ENCODE measurements at places on chromosomes 2 and 18.

- no peak for DNase-seq
These were observed 172.2 kb downstream of the LDLRAD4 start for GRCh38 chr18:13390711-13391110.

GRCh38 chr2:59250307-59250677 lies 1009.2 kb upstream of the FANCL start:
- no peak for DNase-seq

DNA sequence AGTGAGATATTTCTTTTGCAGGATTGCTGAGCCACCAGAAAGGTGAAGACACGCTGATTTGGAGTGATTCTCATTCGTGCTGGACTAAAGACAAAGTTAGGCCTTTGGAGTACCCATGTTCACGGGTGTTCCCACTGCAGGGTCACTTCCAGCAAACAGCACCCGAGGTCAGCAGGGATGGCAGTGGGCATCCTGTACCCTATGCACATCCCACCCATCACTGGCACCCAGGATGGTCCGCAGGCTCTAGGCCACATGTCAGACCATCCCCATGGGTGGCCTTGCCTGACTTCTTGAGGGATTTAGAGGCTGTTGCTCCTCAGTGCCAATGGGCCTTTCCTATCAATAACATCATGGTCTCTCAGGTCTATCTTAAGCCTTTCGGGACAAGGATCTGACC lies 39.3 kb upstream of the TMEM17 start:
- DNase-seq = no peak

- DNase-seq = no peak
These were observed 89.9 kb downstream of the PTPRM start for GRCh38 chr18:7657050-7657449.

DNA sequence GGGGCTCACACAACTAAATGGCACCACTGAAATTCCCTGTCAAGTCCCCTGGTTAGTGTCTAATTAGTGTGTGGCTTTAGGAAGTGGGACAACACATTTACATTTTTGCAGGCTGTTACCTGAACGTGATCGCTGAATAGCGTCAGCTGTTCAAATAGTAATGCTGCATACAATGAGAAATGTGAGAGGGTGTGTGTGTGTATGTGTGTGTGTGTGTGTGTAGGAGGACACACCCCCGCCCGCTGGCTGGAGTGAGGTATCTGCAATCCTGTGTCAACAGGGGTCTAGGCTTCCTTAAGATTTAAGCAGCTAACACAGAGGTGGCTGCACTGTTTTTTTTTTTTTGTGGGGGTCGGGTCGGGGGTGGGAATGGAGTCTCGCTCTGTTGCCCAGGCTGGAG lies 4.8 kb upstream of the LYPD6B start:
- no peak for DNase-seq

DNA sequence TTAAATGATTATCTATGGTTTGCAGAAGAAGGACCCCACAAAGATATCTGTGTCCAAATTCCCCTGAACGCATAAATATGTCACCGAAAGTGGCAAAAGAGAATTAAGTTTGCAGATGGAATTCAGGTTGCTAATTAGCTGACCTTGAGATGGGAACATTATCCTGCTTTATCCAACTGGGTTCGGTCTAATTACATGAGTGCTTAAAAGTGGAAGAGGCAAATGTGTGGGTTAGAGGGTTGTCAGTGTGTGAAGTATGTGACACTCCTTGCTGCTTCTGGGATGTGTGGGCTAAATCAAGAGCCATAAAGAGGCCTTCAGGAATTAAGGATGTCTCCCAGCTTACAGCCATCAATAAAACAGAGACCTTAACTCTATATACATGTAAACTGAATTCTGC lies 53.5 kb downstream of the CDH19 start:
- no peak for DNase-seq

GRCh38 chr2:208783184-208783583 lies 376.6 kb downstream of the PTH2R start:
- DNase-seq = no peak

GRCh38 chr2:186848873-186849578 lies at the start of gene ZSWIM2:
ZSWIM2 (minus strand) TSS chr2:186849170; CDS start chr2:186849130, 40 bp downstream.
- DNase-seq = no peak

DNA sequence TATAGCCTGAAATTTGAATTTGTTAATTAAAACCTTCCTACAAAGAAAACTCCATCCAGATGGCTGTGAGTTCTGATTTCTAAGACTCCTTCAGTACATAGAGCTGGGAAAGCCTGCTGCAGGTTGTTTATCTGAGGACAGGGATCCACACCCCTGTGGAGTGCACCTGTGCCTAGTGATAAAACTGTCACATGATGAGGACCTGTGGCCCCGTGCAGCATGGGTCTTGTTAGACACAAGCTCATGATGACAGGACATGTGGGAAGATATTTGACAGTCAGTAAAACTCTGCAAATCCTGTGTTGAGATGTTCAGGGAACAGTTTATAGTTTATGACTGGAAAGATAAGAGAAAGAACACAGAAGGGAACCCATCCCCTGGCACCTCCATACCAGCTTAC lies 133.2 kb upstream of the TMEM18 start:
- no peak for DNase-seq

DNA sequence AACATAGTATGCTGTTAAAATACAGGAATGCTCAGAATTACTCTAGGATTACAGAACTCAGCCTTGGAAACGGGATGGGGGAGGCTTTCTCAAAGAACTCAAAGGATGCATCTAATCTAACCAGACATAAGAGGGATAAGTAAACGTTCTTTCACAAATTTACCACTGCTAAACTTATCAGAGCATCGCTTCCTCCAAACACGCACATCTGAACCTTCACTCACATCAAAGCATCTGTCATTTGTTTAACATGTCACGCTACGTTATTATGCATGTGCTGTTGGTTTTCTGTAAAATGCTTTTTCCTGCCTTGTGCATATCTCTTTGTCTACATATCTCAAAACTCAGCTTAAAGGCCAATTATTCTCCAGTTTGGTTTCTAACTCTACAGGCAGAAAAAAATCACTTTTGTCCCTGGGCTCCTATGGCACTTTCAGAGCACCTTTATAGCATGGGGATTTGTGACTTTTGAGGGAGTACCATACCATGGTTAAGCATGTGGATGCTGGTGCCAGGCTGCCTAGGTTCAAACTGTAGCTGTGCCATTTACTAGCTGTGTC lies 106.7 kb upstream of the FSHR start:
- no peak for DNase-seq

DNA sequence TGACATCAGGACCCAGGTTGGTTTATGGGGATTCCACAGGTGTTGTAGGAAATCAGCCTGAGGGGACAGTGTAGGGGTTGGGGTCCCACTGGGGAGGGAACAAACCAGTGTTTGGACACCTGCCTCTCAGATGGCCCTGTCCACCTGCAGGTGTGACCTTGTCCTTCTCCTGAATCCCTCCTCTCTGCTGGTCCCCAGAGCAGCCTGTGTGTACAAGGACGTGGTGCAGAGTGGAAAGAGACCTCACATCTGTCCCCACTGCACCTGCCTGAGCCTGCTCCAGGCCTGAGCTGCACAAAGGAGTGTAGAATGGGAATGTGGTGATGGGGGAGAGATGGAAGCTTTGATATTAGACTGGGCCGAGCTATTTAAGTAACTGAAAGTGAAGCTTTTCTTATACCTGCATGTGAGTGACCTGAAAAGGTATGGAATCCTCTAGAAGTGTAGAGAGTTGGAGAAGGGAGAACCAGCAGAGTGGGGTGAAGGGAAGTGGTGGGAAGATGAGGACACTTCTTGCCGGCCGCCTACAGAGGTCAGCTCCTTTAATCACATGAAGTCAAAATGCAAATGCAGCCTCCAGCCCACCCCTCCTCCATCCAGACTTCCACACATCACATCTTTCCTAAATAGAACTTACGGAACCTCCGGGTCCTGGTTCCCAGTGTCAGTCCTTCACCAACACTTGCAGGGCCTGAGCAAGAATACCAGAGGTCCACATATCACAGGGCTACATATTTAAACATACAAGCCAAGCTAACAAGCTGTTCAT lies 89.3 kb upstream of the SMAD2 start:
- DNase-seq = no peak

DNA sequence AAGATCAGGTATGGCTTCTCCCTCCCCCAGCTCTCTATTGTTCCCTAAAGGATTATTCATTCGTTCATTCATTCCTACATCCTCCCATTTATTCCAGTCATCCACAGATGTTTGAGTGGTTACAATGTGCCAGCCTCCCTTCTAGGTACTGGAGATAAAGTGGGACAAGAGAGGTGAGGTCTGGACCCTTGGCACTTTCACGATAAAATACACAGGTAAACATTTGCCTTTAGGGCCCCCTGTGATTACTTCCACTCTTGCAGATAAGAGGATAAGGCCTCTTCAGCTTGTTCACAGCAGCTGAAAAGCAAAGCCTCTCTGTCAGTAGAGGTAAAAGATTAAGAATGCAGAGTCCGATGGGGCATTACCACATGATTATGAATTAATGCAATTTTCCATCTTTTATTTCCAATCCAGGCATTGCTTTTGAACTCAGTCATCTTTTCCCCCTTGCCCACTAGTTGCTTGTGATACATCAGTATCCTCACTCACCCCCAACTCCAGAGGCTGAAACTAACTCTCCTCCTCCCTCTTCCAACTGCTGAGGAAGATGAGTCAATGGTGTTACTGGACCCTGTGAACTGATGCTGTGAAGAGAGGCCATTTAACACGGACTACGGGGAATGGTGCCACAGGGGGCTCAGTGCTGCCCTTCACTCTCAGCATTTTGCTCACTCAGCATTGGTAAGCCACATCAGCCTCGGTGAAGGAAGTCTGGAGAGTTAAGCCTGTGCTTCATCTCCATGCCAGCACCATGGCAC lies 1.1 kb upstream of the DPP4 start:
- no peak for DNase-seq

GRCh38 chr18:50142441-50143120 lies 52.4 kb downstream of the MYO5B start:
- no peak for DNase-seq

DNA sequence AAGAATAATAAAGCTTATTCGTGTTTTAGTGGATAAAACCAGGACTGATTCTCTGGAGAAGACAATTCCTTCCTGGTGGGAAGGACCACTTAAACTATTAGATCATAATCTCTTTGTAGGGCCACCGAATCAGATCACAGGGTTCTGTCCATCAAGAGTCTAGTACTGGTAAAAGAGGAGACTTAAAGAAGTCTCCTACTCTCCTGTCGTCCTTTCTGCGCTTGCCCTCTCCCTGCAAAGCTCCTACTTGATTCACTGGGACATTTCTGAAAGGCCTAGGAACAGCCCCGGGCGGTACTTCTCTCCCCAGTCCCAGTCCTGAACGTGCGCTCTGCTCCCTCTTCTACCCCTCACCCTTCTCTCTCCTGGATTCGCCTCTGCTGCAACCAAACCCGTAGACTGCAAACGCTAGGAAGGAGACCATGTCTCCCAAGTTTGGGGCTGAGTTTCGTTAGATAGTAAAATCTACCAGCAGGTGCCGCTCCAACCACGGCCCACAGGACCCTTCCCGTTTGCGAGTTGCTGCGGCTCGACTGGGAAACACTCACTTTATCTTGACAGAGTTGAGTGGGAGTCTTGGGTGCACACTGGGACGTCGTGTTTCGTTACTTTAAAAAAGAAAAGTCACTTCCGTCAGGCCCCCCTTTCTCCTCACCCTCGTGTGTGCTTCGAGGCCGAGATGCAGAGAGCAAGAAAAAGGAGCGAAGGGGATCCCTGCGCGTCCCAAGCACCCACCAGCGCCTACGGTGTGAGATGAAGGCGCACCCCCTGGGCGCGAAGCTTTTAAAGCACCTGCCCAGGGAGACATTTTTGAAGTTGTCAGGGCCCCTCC lies 923 bp downstream of the FIGLA start:
- peak; percentile 32 for DNase-seq

- no peak for DNase-seq
These were observed 3.4 kb upstream of the STAMBP start for GRCh38 chr2:73825408-73825807.

- DNase-seq = no peak
These were observed 274.2 kb upstream of the NCKAP5 start for GRCh38 chr2:133842446-133842845.

- no peak for DNase-seq
These were observed 367.8 kb upstream of the HS6ST1 start for GRCh38 chr2:128686497-128686859.

DNA sequence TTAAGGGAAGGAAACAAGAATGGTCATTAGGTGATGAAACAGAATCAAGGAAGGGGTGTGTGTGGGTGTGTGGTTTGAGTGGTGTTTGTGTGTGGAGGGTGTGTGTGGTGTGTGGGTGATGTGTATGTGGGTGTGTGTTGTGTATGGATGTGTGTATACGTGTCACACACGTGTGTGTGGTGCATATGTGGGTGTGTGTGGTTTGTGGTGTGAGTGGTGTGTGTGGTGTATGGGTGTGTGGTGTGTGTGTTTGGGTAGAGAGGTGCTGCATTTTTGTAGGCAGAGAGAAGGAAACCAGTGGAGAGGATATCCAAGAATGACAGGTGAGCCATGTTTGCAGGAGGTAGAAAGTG lies 1.1 kb upstream of the CEP192 start:
- DNase-seq = no peak

GRCh38 chr2:120754067-120754960 lies 18.6 kb downstream of the GLI2 start:
- no peak for DNase-seq

- no peak for DNase-seq
These were observed 1.5 kb downstream of the GIGYF2 start for GRCh38 chr2:232698556-232699091.

DNA sequence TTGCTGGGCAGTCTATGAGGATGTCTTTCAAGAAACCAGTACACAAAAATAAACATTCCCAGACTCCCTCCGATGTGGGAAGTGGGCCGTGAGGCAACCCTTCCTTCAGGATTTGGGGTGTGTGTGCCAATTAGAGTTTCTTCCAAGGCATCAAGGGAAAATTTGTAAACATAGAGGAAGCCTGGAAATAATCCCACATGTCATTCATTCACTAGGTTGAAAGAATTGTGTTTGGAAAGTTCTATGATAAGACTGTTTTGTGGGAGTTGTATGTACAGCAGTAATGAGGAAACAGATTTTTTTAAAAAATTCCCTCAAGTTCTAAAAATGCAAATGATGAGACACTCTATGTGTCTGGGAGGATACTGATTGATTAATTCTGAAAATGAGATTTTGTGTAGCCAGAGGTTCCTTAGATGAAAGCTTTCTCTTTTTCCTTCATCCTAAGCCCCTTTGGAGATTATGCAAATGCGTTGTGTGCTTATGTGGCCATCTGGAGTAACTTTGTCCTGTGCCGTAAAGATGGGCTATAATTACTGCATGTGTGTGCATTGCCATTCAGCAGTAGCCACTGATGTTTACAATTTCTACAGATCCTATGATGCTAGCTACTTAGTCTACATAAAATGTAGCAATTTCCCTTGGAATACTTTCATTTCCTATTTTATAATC lies 107.8 kb upstream of the TPO start:
- no peak for DNase-seq

- no peak for DNase-seq
These were observed 215.3 kb upstream of the COPS8 start for GRCh38 chr2:236870370-236870769.

GRCh38 chr2:224984637-224985036 lies 57.6 kb downstream of the DOCK10 start:
- no peak for DNase-seq

- no peak for DNase-seq
These were observed 136.8 kb downstream of the SMAD7 start for GRCh38 chr18:48813833-48814489.

GRCh38 chr2:42851186-42851585 lies 58.8 kb upstream of the HAAO start:
- no peak for DNase-seq

Data from GM12892 (cell line).